ENCODE measurements at places on chromosomes 6 and 20.

DNA sequence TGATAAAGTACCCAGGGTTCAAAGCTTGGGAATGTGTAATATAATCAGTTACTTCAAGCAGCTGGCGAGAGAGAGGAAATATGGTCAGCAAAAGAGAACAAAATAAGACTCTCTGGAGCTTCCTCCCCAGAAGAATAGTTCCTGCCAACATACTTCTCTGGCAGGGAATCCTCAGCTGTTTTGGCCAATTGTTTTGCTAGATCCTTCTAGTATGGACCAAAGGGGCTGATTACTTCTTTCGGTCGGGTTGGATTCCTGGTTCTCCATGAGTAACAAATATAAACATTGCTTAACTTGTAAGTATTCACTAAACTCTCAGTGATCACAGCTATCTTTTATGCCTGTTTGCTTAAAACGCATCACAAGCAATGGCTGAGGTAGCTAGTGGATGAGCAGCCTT, 31.4 kb upstream of the FBXO9 start:
- peak; percentile 75 for DNase-seq

GRCh38 chr20:54343634-54344033, 131.8 kb upstream of the DOK5 start:
- no peak for DNase-seq

DNA sequence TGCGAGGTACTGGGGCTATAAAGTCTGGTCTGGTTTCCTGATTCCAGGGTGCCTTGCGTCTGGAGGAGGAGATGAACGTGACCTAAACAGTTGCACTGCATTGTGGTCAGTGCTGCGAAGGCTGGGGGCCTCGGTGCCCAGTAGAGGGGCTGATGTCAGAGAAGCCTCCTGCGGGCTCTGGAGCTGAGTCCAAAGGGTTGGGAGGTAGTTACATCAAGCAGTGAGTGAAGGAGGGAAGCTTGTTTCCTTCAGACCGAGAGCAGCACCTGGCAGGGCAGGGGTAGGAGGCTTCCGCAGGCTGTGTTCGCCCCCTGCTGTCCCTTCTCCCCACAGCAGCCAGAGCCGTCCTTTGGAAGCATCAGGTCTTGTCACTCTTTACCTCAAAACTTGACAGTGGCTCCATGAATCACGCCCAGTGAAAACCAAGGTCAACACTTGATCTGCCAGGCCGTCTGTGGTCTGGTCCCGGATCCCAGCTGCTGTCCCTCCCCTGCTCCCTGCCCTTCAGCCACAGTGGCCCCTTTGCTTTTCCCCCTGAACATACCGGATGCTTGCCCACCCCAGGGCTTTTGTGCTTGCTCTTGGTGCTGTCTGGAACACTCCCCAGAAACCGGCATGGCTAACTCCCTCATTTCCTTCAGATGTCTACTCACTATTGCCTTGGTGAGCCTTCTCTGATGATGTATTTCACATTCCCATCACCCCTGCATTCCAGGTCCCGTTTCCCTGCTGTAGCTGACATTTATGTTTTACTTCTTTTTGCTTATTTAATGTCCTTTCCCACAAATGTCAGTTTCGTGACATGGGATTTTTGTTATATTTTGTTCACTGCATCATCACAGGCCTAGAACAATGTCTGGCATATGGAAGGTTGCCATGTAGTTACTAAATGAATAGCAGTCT, 7.0 kb downstream of the DYNLRB1 start:
- peak; percentile 67 for DNase-seq

GRCh38 chr20:36861625-36861874, 14.4 kb upstream of the TLDC2 start:
- DNase-seq = no peak

GRCh38 chr20:53631909-53632662, 38.4 kb upstream of the ZNF217 start:
- no peak for DNase-seq

GRCh38 chr6:125124049-125124669, 29.4 kb upstream of the TPD52L1 start:
- no peak for DNase-seq

- peak; percentile 83 for DNase-seq
These were observed 41.5 kb downstream of the APCDD1L start for GRCh38 chr20:58473453-58474425.

DNA sequence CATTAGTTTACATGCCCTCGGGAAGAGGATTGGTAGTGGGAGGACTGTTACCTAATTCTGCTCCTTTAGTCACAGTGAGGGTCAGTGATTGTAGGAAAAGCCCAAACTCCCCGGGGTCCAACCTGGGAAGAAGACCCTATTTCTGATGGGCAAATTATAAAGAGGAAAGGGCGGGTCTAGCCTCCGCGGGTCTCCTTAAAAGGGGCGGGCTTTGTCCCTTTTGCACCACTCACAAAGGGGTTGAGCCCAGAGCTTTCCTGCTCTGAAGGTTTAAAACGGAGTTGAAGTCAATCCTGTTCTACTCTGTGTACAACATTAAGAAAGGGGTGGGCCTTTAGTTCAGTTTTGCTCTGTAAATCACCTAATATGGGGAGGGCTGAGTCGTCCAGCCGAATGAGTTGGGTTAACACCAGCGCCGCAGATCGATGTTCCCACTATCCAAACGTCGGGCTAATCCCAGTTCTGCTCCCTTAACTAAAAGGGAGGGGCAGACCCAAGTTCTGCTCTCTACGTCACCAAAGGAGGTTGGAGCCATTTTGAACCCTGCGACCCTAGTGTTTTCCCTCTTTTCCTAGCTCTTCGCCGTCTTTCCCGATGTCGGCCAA, 920 bp upstream of the RNF5 start:
- DNase-seq = peak; percentile 82

GRCh38 chr6:119308991-119309657, 40.4 kb downstream of the MAN1A1 start:
- no peak for DNase-seq

DNA sequence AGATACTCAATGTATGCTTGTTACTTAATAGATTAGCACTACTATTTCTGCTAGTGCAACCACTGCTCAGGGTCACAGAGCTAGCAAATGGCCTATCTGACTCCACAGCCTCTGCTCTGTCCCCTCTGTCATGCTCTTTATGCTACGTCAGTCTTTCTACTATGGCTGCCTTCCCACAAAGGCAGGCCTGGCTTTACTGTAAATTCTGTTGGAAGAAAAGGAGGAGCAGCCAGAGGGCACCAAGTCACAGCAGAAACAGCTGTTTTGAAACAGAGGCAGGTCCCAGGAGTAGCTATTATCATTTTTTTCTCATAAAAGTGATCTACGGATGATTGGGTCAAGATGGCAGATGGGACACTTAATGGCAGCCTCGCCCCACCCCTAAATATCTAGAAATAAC, 10.0 kb upstream of the ELMO2 start:
- no peak for DNase-seq

- DNase-seq = no peak
These were observed 1.5 kb downstream of the EEF1A2 start for GRCh38 chr20:63497138-63497945.

GRCh38 chr20:32338665-32339064, 19.5 kb upstream of the ASXL1 start:
- DNase-seq = no peak

GRCh38 chr6:76774781-76775384, 688.4 kb downstream of the HTR1B start:
- no peak for DNase-seq

DNA sequence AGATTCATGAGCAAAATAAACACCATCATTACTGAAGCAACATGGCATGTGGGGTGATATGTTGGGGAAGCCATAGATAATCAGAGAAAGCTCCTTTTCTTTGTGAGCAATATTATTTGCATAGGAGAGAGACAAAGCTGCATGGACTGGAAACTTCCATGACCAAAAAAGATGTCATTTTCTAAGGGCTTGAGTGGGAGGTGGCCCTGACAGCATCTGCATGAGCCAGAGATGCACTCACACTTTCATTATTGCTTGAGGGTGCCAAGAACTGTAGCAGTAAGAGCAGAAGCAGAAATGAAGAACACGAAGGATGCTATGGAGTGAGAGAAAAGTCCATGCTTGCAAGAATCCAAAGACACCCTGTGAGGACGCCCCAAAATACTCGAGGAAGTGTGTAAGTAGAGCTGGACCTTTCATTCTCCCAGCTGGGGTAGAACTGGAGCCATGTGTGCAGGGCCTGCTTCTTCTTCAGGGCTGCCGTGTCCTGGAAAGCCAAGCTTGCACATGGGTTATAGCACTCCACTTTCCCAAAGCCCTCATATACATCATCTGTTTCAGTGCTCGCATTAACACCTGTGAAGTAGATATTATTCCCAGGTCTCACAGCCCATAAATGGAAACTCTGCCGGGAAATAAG, 851.2 kb downstream of the DHX35 start:
- DNase-seq = no peak

GRCh38 chr6:33620158-33620855, 815 bp upstream of the ITPR3 start:
- DNase-seq = peak; percentile 64

GRCh38 chr20:32418376-32418775, 60.2 kb downstream of the ASXL1 start:
- no peak for DNase-seq

GRCh38 chr20:5065879-5066383, 53.8 kb downstream of the PCNA start:
- DNase-seq = no peak

- DNase-seq = no peak
These were observed 158.3 kb downstream of the TMEM242 start for GRCh38 chr6:157164972-157165371.

DNA sequence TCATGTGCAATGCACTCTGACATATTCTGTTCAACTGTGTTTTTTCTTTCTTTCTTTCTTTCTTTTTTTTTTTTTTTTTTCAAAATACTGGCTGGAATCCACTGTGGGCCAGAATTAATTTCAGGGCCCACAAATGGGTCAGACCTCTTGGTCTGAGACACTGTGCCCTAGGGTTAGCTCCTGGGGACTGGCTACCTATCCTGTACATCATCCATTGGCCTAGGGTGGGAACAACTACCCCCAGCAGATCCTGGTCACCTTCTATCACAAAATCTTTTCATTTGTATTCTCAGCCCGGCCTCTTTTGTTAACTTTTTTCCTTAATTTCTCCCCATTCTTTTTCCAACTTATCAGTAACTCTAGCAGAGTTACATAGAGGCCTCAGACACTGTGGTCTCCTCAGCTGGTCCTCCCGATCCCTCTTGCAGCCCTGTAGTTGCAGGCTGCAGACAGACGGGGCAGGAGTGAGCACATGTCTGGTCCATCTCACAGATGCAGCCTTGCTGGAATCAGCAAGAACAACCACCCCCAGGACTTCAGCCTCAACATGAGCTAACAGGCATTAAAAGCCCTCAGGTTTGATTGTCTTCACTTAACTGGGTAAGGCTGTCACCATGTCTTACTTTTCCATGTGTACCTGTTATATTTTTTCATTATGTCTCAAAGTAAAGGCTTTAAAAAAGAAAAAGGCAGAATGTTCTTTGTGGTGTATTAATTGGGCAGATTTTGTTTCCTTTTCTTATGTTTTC, 41.3 kb downstream of the TXLNB start:
- peak; percentile 64 for DNase-seq

- DNase-seq = no peak
These were observed 757 bp upstream of the SAMD3 start for GRCh38 chr6:130223508-130223907.

DNA sequence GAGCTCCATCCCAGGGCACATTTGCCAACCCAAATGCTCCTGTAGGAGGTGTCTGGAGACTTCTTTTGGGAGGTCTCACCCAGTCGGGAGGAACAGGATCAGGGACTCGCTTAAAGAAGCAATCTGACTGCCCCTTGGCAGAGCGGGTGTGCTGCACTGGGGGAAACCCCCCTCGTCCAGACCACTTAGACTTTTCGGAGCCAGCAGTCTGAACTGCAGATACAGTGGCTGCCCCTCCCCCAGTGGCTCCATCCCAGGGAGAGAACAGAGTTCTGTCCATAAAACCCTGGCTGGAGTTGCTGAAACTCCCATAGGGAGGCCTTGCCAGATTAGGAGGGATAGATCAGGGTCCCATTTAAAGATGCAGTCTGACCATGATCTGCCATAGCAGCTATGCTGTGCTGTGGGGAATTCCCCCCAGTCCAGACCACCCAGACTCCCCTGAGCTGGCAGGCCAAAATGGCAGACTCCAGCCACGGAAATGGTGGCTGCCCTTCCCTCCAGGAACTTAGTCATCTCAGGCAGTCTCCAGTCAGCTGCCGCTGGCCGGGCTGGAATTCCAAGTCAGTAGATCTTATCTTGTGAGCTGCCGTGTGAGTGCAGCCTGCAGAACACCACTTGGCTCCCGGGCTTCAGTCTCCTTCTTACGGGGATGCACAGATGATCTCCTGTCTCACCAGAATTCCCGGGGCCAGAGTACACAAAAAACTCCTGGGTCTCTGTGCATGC, 278.1 kb upstream of the SASH1 start:
- DNase-seq = no peak

GRCh38 chr6:143575440-143575839, 63.9 kb upstream of the FUCA2 start:
- DNase-seq = peak; percentile 92

- DNase-seq = no peak
These were observed 68.9 kb downstream of the EDN1 start for GRCh38 chr6:12359036-12359435.

GRCh38 chr6:34836451-34836850, 44.6 kb downstream of the BLTP3A start:
- no peak for DNase-seq

DNA sequence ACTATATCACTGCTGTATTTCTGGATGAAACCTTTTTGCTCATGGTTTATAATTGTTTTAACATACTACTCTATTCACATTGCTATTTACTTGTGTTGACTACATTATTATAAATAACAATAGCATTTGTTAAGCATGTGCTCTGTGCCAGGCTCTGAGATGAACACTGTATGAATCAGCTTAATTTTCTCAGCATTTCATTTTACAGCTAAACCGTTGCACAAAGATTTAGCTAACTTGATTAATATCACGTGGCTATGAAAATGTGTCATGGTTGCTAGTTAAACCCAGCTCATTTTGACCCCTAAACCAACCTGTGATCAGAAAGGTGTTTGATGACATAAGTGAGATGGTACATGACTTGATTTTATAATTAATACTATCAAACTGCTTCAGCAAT, 77.5 kb downstream of the NCOA7 start:
- no peak for DNase-seq

- no peak for DNase-seq
These were observed 473.7 kb upstream of the JARID2 start for GRCh38 chr6:14772188-14772587.

- DNase-seq = no peak
These were observed 18.6 kb downstream of the SUN5 start for GRCh38 chr20:32985596-32985995.

- DNase-seq = no peak
These were observed 119.4 kb upstream of the LY86 start for GRCh38 chr6:6469074-6469473.

DNA sequence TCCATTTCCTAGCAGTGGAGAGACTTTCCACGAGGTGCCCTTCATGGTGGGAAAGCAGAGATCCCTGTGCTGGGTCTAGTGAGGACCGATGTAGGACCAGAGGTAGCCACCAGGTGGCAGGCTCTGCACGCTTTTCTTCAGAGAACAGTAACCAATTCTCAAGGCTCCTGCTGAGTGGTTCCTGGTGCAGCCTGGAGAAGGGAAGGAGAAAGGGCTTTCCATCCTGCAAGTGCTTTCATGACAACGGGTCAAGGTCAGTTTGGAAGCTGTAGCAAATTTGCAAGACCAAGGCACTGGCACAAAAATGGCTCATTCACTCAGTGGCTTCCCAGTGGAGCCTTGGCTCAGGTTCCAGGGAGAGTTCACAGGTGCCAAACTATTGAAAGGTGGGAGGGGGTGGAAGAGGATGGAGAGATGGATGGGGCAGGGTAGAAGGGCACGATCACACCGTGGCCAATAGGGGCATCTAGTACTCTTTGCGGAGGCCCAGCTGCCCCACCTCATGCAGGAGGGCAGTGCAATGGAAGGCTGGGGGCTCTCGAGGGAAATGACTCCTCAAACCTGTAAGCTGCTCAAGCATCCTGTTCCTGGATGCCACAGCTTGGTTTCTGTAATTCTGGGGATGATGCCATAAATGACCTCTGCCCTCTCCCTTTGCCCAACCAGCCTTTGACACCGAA, 25.5 kb upstream of the KCNK16 start:
- peak; percentile 87 for DNase-seq
